Foreskin keratinocyte (primary cell): ENCODE measurements at places on chromosomes 3 and 15. TPM values are rescaled to one million over a fixed set of nuclear protein-coding genes. Genes with fewer than 3 reads are reported as not detected.

GOLGA8G gene
- total RNA-seq = not detected in 2 replicates

HAPLN3 gene
- 5.4 and 6.0 TPM in 2 replicates for total RNA-seq

CX3CR1 gene
- not detected in 2 replicates for total RNA-seq

CRYGS gene
- 1.1 and 1.3 TPM in 2 replicates for total RNA-seq

PRTG gene
- total RNA-seq = not detected in 2 replicates

CPN2 gene
- not detected in 2 replicates for total RNA-seq

IMPG2 gene
- total RNA-seq = 0.03 and 0.04 TPM in 2 replicates

BOC gene
- 10.5 and 13.4 TPM in 2 replicates for total RNA-seq

GRAMD2A gene
- total RNA-seq = 2.3 and 3.7 TPM in 2 replicates

MFGE8 gene
- 38.2 and 85.4 TPM in 2 replicates for total RNA-seq

CFAP91 gene
- 0.03 and 0.07 TPM in 2 replicates for total RNA-seq

KLHL6 gene
- 0.03 and 0.11 TPM in 2 replicates for total RNA-seq

P4HTM gene
- 2.2 and 3.0 TPM in 2 replicates for total RNA-seq

HACD3 gene
- total RNA-seq = 84.9 and 87.5 TPM in 2 replicates

SAMD7 gene
- total RNA-seq = not detected in 2 replicates

SNURF gene
- 4.3 and 5.5 TPM in 2 replicates for total RNA-seq

UBAP1L gene
- total RNA-seq = 0.49 and 0.88 TPM in 2 replicates

GOLGA6L25 gene
- total RNA-seq = not detected in 2 replicates

RNF7 gene
- 81.6 and 86.2 TPM in 2 replicates for total RNA-seq

MST1R gene
- total RNA-seq = 95.1 and 98.9 TPM in 2 replicates

LRRC49 gene
- total RNA-seq = 11.0 and 11.8 TPM in 2 replicates

TAGLN3 gene
- total RNA-seq = 11.6 and 14.9 TPM in 2 replicates

EBLN2 gene
- total RNA-seq = 1.9 and 2.0 TPM in 2 replicates

ATRIP gene
- total RNA-seq = 11.6 and 14.4 TPM in 2 replicates

ENTPD3 gene
- total RNA-seq = 2.2 and 2.4 TPM in 2 replicates

P2RY1 gene
- total RNA-seq = 1.7 and 1.8 TPM in 2 replicates

TM4SF4 gene
- not detected in 2 replicates for total RNA-seq

SPRED1 gene
- total RNA-seq = 20.3 and 21.7 TPM in 2 replicates

NLGN1 gene
- not detected in 2 replicates for total RNA-seq

DUOXA2 gene
- total RNA-seq = not detected in 2 replicates

CFAP100 gene
- not detected in 2 replicates for total RNA-seq

KBTBD12 gene
- not detected in 2 replicates for total RNA-seq

GALNT15 gene
- total RNA-seq = not detected in 2 replicates

LRRC31 gene
- not detected in 2 replicates for total RNA-seq

CMTM8 gene
- total RNA-seq = 1.8 and 2.4 TPM in 2 replicates

TMEM41A gene
- 20.2 and 21.0 TPM in 2 replicates for total RNA-seq

CLK3 gene
- 51.9 and 60.4 TPM in 2 replicates for total RNA-seq

NIT2 gene
- total RNA-seq = 54.0 and 59.1 TPM in 2 replicates

FAM240A gene
- not detected in 2 replicates for total RNA-seq

TGM5 gene
- total RNA-seq = not detected in 2 replicates

MYO5C gene
- total RNA-seq = 0.28 and 0.37 TPM in 2 replicates

OXTR gene
- total RNA-seq = 0.63 and 0.95 TPM in 2 replicates

RBP2 gene
- total RNA-seq = not detected in 2 replicates

HDC gene
- not detected in 2 replicates for total RNA-seq

TICRR gene
- total RNA-seq = 14.9 and 15.9 TPM in 2 replicates

CPNE9 gene
- total RNA-seq = not detected in 2 replicates

RTP1 gene
- not detected in 2 replicates for total RNA-seq

FANCD2OS gene
- not detected in 2 replicates for total RNA-seq
